ENCODE measurements at places on chromosomes 7 and 10. TPM values are rescaled to one million over a fixed set of nuclear protein-coding genes. Genes with fewer than 3 reads are reported as not detected.

AOAH gene
- total RNA-seq: not detected

SPDYE2 gene
- total RNA-seq: not detected

IKZF5 gene
- 12.8 TPM for total RNA-seq

RELN gene
- total RNA-seq: 2.1 TPM

SLC29A3 gene
- 2.1 TPM for total RNA-seq

POLL gene
- total RNA-seq: 10.9 TPM

ZPBP gene
- not detected for total RNA-seq

DNAJC30 gene
- 3.1 TPM for total RNA-seq
